ENCODE measurements at places on chromosomes 1 and 21.

DNA sequence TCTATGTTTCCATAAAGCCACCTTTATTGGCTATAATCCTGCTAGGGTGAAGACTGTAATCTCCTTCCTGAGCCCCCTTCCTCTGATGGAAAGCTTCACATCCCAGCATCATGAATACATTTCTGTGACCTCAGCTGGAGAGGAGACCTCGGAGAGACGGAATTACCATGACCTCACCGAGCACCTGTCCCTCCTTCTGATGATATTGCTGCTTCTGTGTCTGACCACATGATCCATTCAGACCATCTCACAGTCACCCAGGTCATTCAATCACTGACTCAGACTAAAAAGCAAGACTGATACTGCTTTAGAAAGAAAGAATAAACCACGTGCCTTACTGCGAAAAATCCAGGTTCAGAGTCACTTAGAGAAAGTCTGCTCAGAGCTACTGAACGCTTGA lies 8.8 kb downstream of the KCND3 start:
- DNase-seq, result no peak

- DNase-seq, result no peak
Measured at GRCh38 chr1:211632808-211633523, 42.5 kb downstream of the NEK2 start.

GRCh38 chr1:96416111-96416595 lies 305.4 kb upstream of the PTBP2 start:
- DNase-seq, result peak; percentile 98

DNA sequence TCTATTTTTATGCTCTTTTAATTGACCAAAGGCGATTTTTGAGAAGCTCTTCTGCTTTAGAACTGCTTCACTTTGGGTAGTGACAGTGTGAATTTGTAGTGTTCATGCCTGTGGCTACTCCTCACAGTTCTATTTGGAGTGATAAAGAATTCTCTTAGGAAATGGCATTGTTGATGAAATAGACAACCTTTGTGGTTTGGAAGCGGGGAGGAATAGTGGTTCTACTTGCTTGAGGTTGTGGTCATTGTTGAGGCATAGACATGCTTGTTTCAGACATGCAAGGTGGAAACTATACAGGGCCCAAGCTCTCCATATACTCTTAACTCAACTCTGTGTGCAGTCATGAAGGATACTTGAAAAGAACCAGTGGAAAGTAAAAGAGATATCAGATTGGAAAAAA lies 481.1 kb upstream of the NEGR1 start:
- no peak for DNase-seq

DNA sequence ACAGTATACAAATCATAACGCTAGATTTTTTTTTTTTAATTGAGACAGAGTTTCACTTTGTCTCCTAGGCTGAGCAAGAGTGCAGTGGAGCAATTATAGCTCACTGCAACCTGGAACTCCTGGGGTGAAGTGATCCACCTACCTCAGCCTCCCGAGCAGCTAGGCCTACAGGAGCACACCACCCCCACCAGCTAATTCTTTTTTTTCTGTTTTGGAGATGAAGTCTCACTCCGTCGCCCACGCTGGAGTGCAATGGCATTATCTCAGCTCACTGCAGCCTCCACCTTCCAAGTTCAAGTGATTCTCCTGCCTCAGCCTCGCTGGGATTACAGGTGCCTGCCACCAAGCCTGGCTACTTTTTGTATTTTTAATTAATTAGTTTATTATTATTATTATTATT lies 21.3 kb downstream of the NPR1 start:
- no peak for DNase-seq

GRCh38 chr1:156489166-156489934 lies 11.2 kb downstream of the MEF2D start:
- no peak for DNase-seq

GRCh38 chr1:22436948-22437347 lies 14.7 kb upstream of the ZBTB40 start:
- DNase-seq, result no peak

DNA sequence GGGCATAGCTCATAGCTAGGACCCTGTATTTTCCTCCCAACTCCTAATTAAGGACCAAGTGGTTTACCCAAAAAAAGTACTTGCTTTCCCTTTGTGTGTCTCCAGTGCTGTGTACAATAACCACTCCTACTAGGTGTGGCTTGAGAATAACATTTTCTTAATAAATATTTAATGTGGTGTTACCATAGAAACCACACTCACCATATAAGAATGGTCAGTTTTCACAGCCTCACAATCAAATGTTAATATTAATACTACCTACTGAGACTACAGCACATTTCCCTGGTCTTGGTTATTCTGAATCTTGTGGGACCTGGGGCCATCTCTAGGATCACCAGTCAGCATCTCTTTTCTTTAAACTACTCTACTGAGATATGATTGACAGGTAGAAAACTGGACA lies 83.5 kb upstream of the BCAR3 start:
- DNase-seq, result no peak

GRCh38 chr1:214377485-214377884 lies 96.5 kb downstream of the SMYD2 start:
- DNase-seq, result no peak

- DNase-seq, result no peak
Measured at GRCh38 chr1:202923533-202923932, 3.5 kb downstream of the KLHL12 start.

GRCh38 chr21:17668479-17669140 lies 55.9 kb upstream of the BTG3 start:
- no peak for DNase-seq

- DNase-seq, result no peak
Measured at GRCh38 chr1:39268906-39269305, 64.4 kb downstream of the MACF1 start.

- DNase-seq, result no peak
Measured at GRCh38 chr21:15212206-15212605, 147.4 kb upstream of the NRIP1 start.

GRCh38 chr1:84789014-84789413 lies 98.8 kb upstream of the SSX2IP start:
- no peak for DNase-seq

DNA sequence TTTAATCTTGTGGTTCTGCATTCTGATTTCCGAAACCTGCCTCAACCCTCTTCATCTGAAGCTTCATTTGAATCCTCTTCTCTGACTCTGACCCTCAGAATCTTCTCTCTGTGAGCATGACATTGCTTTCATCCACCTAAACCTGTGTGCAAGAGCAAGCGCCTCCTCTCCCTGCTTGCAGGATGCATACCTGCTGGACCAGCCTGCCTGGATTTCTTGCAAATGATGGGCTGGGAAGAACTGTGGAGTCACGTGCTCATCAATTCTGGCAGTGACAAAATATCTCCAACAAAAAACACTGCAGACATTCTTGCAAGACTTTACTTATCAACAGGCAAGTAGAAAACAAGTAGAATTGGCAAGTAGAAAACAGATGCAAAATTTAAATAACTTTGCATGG lies 20.8 kb upstream of the SLC35F3 start:
- DNase-seq, result no peak

- no peak for DNase-seq
Measured at GRCh38 chr1:22366346-22366745, 85.3 kb upstream of the ZBTB40 start.

DNA sequence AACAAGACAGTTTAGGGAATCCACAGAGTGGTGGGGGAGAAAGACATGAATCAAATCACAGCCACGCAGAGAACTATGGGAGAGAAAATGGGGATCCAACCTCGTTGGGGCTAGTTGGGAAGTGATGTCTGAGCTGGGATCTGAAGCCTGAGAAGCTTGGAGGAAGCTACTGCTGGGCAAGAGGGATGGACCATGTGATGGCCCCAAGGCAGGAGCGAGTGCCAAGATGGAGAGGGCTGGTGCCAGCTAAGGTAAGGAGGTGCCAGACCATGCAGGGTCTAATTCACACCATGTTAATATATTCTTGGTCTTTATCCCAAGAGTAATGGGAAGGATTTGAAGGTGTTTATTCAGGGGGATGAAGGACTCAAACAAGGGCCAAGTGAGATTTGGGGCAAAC lies 18.2 kb upstream of the TCEA3 start:
- DNase-seq, result no peak

GRCh38 chr1:3020263-3020909 lies 881 bp upstream of the ACTRT2 start:
- no peak for DNase-seq

- DNase-seq, result no peak
Measured at GRCh38 chr1:163196449-163196787, 6.3 kb downstream of the RGS5 start.

- DNase-seq, result no peak
Measured at GRCh38 chr1:58926152-58926551, 142.3 kb upstream of the JUN start.

- no peak for DNase-seq
Measured at GRCh38 chr21:38858026-38858811, 52.5 kb downstream of the ETS2 start.

GRCh38 chr1:224922404-224923164 lies 6.9 kb upstream of the DNAH14 start:
- DNase-seq, result no peak

GRCh38 chr1:14915356-14916054 lies 238.0 kb upstream of the TMEM51 start:
- DNase-seq, result no peak

DNA sequence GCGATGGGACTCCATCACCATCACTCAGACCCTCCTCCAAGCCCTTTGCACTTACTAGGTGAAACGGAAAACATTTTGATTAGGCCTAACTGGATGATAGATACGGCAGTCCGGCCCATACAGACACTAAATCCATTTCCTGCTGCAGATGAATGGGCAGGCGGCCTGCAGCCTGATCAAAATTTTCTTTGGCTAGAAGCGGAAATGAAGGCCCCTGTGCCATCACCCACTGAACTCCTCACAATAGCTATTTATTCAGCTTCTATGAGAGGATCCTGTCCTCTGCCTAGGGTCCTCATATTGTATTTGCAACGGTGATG lies 200.5 kb downstream of the OMA1 start:
- no peak for DNase-seq

GRCh38 chr1:24501371-24502064 lies 1.1 kb upstream of the RCAN3 start:
- no peak for DNase-seq

- DNase-seq, result no peak
Measured at GRCh38 chr21:42048870-42049577, 22.1 kb upstream of the UMODL1 start.

GRCh38 chr1:113659035-113659434 lies 100.3 kb downstream of the PHTF1 start:
- no peak for DNase-seq

GRCh38 chr1:42392967-42393848 lies 12.6 kb downstream of the RIMKLA start:
- no peak for DNase-seq

GRCh38 chr1:44436401-44437106 lies 31.5 kb downstream of the RNF220 start:
- no peak for DNase-seq

- no peak for DNase-seq
Measured at GRCh38 chr21:16241016-16241415, 511.2 kb downstream of the USP25 start.

DNA sequence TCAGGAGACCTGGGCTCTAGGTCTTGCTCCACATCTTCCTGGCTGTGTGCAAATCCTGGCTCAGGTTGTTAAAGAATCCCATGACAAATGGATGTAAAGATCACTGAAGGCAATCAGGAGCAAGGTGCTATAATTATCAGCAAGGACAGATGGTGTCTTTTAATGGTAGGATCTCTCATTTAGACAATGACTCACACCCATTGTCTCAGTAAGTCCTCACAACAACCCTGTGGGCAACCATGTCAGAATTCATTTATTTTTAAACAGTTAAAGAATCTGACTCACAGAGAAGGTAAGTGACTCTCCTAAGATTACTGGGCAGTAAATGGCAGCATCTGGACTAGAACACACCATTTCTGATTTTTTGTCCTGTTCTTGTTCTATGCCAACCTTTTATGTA lies 32.8 kb downstream of the RNASEL start:
- DNase-seq, result no peak

GRCh38 chr1:113456967-113457366 lies 66.7 kb downstream of the MAGI3 start:
- DNase-seq, result peak; percentile 79
